NCI-H1092 (cell line): ENCODE measurements at places on chromosomes 4 and X.

GRCh38 chrX:76148753-76149152 lies 24.1 kb upstream of the PBDC1 start:
- DNase-seq = no peak

DNA sequence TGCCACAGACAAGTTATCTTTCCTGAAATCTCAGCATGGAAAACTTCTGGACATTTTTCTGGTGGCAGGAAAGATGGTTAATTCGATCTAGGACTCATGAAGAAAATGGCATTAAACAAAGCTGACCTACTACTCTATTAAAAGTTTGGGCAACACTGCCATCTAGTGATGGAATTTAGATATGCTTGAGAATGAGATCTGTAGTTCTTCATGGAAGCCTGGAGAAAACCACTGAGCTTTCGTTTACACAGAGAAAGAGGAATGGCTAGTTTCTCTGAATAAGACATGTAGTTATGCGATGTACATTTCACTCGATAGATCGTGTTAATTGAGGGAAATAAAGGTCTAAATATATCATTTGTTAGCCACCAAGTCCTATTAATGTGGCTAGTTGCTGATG lies 51.7 kb upstream of the CHRDL1 start:
- DNase-seq = peak; percentile 62

DNA sequence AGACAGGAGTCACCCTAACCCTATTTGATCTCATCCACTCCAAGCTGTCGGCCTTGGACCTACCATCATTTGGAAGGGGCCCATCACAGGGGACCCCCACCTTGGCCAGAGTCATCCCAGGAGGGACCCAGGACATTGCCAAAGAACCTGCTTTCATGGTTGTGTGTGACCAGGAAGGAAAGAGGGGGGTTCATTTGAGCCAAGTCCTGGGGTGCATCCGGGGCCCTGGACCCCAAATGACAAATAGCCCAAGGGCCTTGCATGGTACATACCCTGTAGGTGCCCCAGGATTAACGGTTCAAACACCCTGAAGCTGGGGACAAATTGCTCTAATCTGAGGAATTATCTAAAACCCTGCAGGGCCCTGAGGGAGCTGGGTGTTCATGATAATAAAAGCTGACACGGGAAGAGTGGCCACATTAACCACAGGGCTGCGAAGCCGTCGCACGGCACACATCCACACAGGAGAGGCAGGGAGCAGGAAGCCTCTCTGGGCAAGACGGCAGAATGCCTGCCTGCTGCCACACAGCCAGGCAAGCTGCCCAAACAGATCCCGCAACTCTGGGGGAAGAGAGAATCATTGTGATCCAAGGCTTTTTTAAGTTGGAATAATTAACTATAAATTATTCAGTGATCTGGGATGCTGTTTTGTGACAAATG lies 28.2 kb upstream of the PPP2R2C start:
- no peak for DNase-seq

DNA sequence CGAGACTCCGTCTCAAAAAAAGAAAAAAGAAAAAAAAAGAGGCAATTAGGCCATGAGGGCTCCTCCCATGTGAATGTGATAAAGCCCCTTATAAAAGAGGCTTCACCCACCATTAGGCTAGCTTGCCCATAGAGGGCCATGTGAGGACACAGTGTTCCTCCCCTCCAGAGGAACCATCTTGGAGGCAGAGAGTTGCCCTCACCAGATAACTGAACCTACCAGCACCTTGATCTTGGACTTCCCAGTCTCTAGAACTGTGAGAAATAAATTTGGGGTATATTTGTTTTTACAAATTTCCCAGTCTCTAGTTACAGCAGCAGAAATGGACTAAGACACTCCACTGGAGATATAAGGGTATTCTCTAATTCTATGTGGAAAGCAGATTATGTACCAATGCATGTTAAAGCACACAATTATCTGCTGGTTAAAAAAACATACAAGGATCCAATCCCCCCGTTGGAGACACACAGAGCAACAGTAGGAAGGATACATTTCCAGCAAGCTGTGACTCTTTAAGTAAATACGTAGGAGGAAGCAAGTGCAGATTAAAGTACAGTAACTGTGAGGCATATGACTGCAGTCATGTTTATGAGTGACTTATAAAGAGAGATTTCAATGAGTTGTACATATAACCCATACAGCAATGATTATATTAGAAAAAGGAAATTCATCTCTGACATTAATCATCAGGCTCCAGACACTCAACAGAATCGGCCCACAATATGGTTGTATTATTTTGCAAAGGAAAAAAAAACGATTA lies 21.4 kb downstream of the SH3RF1 start:
- DNase-seq = no peak

- no peak for DNase-seq
These were observed 64.5 kb downstream of the DCHS2 start for GRCh38 chr4:154427149-154427548.
